Activated CD8-positive, alpha-beta memory T cell treated with anti-CD3 and anti-CD28 coated beads for 24 hours (primary cell): ENCODE measurements at places on chromosomes 7 and 10.

DNA sequence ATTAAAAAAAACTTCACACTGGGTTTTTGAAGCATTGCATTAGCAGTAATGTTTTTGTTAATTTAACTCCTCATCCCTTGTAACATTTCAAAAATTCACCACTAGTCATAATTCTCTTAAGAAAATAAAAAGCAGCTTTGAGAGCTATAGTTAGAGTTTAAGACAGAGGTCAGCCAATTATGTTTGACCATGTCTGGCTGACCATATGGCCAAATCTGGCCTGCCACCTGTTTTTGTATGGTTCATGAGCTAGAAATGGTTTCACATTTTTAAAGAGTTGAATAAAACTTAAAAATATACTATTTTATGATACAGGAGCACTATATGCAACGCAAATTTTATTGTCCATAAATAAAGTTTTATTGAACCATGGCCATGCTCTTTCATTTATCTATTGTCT, 73.0 kb upstream of the LRRTM3 start:
- no peak for DNase-seq

DNA sequence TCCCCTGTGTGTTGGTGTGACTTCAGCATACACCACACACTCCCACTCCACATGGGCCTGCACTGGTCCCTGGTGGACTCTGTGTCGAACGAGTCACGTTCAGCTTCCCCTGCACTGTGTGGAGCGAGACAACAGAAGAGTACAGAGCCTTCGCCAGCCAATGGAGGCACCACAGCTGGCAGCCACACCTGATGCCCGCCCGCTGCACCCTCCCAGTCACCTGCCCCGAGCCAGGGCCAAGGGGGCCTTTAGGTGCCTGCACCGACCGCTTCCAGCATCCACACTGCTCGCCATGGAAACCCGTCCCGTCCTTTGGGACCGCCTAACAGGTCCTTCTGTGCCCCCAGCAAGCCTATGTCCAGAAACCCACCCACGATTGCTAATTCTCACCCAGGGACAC, 9.2 kb downstream of the FOXL3 start:
- no peak for DNase-seq

- no peak for DNase-seq
These were observed 118.3 kb downstream of the PPP1R17 start for GRCh38 chr7:31805209-31805818.

DNA sequence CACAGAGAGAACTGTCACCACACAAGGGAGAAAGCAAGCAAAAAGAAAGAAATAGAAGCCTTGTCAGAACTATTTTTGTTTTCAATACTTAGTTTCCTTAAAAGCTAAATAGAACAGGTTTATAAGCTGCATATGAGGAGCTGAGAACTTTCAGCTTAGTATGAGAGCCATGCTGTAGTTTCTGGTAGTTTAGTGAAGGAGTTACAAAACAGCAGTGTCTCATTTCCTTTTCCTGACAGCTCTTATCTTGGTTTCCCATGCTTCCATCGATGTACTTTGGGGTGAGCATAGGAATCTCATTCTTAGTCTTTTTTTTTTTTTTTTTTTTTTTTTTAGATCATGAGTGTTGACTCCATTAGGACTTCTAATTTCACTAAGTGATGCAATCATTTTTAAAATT, 8.6 kb upstream of the CHRM2 start:
- DNase-seq, result no peak

- DNase-seq, result no peak
These were observed 17.9 kb downstream of the SCRN1 start for GRCh38 chr7:29971566-29972314.

DNA sequence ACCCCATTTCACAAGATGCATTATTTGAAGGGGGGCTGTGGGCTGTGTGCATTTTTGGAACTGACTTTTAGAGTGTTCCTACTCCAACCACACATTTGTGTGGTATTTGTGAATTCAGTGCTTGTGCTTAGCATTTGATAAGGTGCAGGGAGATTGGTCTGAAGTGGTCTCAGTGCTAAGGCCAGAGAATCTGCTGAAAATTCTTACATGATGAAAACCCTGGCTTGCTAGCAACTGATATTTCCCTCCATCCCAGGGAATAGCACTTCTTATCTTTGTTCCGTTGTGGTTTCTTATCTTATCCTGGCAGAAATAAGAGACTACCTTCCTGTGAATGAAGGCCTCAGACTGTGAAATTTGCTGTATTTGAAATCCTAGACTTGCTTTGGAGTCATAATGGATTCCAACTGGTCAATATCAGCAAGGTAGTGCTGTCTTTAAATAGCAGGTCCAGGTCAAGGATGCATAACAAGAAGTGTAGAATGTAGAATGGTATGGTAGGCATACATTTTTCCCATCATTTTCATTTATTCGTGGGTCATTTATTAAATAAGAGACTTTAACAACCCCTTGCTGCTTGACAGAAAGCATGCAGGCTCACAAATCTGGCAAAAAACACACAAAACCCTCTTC, 986.9 kb downstream of the REEP3 start:
- no peak for DNase-seq

DNA sequence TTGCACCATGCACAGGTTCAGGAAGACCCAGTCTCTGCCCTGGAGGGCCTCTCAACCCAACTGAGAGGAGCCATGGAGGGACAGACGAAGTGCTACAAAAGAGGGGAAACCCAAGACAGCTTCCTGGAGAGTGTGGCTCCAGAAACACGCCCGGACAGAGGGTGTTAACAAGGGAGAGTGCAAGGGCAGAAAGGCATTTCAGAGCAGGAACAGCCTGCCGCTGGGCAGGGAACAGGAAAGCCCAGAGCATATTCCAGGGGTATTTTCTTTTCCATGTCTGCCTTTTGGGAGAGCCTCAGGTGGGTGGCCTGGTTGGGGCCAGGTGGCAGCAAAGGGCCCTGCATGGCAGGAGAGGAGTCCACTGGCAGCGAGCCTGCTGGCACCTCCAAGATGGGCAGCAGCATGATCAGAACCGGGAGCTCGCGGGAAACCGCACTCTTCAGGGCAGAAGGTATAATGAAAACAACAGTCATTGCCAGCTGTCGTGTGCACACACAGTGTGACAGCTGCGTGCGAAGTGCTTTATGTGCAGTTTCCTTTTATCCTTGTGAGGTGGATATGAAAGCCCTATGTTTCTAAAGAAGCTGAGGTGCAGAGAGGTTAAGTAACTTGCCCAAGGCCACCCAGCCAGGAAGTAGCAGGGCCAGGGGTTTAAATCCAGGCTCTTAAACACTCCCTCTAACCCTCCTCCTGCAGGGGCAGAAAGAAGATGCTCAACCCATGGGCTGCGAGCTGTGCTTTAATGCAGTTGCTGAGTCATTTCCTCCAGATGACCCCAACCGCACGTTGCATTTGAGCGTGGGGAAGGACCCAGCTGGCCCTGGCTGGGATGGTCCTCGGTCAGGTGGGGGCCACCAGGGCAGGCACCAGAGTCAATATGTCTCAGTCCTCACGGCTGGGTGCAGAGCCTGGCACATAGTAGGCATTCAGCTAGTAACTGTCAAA, 128.6 kb downstream of the OAT start:
- DNase-seq, result peak; percentile 41

GRCh38 chr10:91163269-91163868, 57.1 kb upstream of the PCGF5 start:
- DNase-seq, result no peak

GRCh38 chr10:131186547-131187253, 124.8 kb downstream of the TCERG1L start:
- peak; percentile 30 for DNase-seq
